ENCODE measurements at places on chromosomes 4 and X.

- DNase-seq = no peak
These were observed 62.9 kb upstream of the UGT8 start for GRCh38 chr4:114535725-114536124.

DNA sequence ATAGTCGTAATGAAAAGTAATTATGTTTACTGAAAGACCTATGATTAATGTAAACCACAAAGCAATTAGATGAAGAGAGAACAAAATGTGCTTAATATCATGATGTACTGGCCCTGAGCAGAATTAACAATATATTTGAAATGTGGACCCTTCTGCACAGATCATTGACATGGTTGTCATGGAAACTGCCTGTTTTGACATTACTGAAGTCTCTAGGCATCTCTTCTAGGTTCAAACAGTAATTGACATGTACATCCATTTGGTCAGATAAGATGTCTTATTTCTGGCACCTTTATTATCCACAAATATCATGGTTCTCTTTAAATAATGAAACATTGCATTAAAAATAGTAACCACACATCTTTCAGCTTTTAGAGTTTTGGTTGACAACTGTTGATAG lies 251.7 kb upstream of the GNPDA2 start:
- no peak for DNase-seq

DNA sequence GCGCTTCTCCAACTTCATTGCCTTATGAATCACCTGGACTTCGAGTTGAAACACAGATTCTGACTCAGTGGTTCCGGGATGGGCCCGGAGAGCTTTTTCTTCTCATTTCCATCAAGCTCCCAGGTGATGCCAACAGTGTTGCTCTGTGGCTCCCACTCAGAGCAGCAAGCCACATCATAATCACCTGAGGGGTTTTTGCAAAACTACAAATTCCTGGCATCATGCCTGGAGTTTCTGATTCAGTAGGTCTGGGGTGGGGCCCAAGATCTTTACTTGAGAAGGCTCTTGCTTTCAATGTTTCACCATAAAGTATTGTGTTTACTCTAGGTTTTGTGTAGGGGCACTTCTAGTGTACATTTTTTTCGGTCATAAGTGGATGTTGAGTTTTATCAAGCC lies 7.0 kb downstream of the MTM1 start:
- DNase-seq = no peak

GRCh38 chr4:16360694-16361262 lies 134.5 kb upstream of the TAPT1 start:
- no peak for DNase-seq

Data from mesendoderm (in vitro differentiated cells).